SJSA1 (cell line): ENCODE measurements at places on chromosomes 16 and 17. TPM values are rescaled to one million over a fixed set of nuclear protein-coding genes. Genes with fewer than 3 reads are reported as not detected.

Gene NETO2
- 5.6 and 10.7 TPM in 2 replicates for total RNA-seq

Gene ACSM2A
- total RNA-seq, result not detected in 2 replicates

Gene DOK4
- total RNA-seq, result 5.6 and 5.7 TPM in 2 replicates

Gene RNF227
- 0.42 TPM in 1 of 2 replicates, not detected in the other for total RNA-seq

Gene ORC6
- total RNA-seq, result 73.8 and 78.5 TPM in 2 replicates

Gene COPZ2
- total RNA-seq, result 21.1 and 45.2 TPM in 2 replicates
